ENCODE measurements at places on chromosomes 11 and 22.

DNA sequence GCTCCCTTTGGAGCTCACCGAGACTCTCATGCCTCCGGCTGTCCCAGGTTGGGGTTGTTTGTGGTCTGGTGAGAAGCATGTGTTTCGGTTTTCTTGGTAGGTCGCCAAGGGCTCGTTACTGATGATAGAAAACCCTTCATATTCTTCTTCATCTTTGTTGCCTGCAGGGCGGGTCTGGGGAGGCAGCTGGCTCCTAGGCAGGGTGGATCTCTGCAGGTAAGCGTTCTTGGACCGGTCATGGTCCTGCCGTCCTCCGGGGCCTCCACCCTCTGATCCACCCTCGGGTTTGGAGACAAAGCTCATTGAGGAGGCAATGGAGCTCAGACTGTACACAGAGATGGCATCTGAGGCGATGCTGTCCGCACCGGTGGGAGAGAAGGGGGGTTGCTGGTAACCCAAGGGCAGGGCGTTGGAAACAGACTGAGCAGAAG, 64.3 kb upstream of the PITPNB start:
- DNase-seq: no peak

- DNase-seq: no peak
These were observed 62.1 kb upstream of the B3GNT6 start for GRCh38 chr11:76972051-76972450.

GRCh38 chr11:29712616-29713015, 304.2 kb downstream of the KCNA4 start:
- no peak for DNase-seq

GRCh38 chr22:37344735-37345449, 62.6 kb downstream of the CYTH4 start:
- DNase-seq: no peak

GRCh38 chr11:46456269-46457001, 64.9 kb upstream of the CHRM4 start:
- no peak for DNase-seq
